ENCODE measurements at places on chromosomes 3 and 15.

DNA sequence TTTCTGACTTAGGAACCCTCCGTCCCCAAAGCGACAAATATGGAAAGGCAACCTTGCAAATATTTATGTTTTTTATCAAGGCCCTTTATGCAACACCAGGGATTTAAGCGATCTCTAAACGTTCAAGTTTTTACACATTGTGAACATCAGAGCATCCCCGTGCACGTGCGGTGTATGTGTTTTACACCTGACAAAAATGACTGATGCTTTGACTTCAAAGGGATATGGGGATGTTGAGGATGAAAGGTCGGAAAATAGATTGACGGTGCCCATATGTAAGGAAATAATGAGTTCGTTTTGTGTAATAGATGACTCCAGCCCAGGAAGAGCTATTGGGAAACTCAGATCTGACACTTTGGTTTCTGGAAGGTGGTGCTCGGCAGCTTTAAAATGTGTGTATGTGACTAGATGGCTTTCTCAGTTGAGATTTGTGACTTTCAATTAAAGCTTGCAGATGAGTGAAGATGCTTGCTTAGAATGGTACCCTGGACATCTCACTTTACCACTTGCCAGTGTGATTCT is 866 bp downstream of the SLC49A4 start:
- no peak for DNase-seq

DNA sequence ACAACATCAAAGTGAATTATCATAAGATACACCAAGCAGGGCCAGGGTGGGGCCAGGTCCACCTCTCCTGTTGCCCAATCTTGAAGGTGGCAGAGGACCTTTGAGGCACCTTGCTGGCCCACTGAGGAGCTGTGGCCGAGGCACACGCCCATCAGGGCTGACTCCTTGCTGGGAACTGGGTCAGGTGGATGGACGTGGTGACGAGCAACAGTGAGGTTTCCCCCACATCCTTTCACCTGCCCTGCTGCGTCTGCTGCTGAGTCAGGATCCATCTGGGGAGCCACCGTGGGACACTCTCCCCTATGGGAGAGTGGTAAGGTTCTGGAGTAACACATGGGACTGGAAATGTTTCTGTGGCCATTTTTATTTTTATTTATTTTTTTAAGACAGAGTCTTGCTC is 17.3 kb upstream of the FURIN start:
- DNase-seq: no peak

DNA sequence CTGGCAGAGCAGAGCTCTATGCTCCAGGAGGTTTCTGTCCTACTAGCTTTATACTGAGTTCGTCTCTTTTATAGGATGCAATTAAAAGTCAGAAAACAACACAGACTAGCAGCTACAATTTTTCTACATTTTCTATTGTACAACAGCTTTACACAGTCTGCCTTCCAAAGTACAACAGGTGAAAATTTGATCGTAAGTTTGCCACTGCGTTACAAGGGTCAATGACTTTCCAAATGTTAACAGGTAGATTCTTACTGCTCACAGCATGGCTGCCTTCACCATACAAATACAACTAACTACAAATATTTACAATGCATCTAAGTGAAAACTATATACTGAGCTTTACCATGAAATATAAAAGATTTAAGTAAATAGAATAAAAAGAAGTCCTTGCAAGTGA is 268.6 kb upstream of the SLCO3A1 start:
- DNase-seq: no peak

GRCh38 chr3:109702252-109702651 is 364.9 kb upstream of the DPPA4 start:
- no peak for DNase-seq

GRCh38 chr3:54862526-54862925 is 65.3 kb downstream of the LRTM1 start:
- no peak for DNase-seq

GRCh38 chr15:28907338-28907960 is 21.7 kb downstream of the APBA2 start:
- DNase-seq: no peak

- no peak for DNase-seq
Observed at GRCh38 chr3:156750191-156750873, 75.8 kb upstream of the LEKR1 start.

- no peak for DNase-seq
Observed at GRCh38 chr15:68380456-68380855, 51.5 kb downstream of the ITGA11 start.

DNA sequence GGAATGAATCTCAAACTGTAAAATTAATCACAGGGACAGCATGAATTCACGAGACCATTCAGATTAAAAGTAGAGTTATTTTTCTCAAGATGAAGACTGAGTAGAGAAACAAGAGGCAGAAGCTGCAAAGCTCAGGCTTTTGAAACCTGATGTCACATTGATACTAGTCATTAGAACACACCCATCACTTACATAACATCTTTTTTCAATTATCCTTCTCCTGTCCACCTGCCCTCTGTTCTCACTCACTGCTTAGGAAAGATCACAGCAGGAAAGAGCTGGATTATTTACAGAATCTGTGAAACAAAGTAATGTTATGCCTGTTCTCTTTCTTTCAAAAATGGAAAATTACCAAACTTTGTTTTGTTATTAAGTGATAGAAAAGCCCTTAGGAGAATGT is 72.0 kb upstream of the CDAN1 start:
- no peak for DNase-seq

Data from NCI-H446 (cell line).